ENCODE measurements at places on chromosomes 5 and 9.

DNA sequence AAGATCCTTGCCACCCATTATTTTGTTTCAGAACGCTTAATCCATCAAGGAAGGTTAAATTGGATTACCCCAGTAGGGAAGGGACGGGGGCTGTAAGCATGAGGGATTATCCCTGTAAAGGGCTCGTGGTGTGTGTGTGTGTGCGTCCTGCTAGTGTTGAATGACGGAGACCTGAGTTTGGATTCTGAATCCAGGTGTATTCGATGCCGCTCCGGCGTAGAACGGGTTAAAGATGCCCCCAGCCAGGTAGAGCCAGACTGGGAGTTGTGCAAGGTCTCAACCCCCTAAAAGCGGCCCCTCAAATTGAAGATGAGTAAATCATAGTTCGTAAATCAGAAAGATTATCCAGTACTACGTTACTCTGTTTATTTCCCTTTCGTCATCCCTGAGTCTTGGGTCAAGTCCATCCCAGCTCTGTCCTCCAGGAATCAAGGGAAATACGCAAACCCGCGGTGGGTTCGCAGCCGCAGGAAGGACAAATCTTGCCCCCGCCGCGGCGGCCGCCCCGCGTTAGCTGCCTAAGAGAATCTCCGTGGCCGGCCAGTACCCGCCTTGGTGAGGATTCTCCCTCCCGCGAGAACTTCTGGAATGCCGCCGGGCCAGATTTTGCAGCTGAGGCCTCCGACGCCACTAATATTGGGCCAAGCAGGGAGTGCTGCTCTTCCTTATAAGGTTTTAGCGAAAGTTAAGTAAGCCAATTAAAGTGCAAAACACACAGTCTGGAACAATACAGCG, 586 bp upstream of the MTAP start:
- peak; percentile 87 for DNase-seq

DNA sequence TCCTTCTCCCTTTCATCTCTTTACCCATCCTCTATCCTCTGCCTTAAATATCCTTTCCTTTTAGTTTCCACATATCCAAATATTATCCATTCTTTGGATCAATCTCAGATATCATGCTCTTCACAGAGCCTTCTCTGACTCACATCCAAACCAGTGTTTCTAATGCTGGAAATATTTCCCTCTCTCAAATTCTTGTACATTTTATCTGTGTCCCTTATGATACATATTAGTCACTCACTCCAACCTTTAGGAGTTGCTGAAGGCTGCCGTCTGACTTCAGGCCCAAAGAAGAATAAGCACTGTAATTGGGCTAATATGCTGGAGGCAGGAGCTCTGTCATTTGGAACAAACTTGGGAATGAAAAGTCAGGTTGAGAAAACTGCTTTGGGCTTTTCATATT, 156.4 kb upstream of the RUSC2 start:
- peak; percentile 64 for DNase-seq

GRCh38 chr5:122781465-122781864, 6.6 kb downstream of the SNX2 start:
- no peak for DNase-seq

- DNase-seq, result peak; percentile 77
Measured at GRCh38 chr5:173394701-173395100, 66.5 kb upstream of the STC2 start.

- peak; percentile 86 for DNase-seq
Measured at GRCh38 chr5:168404365-168404764, 81.9 kb upstream of the RARS1 start.

- no peak for DNase-seq
Measured at GRCh38 chr5:15326471-15326870, 173.5 kb upstream of the FBXL7 start.

GRCh38 chr5:55856516-55857246, 5.5 kb downstream of the IL31RA start:
- no peak for DNase-seq

- no peak for DNase-seq
Measured at GRCh38 chr9:135100725-135101410, 13.4 kb downstream of the OLFM1 start.

- no peak for DNase-seq
Measured at GRCh38 chr5:149878371-149878770, 66.2 kb downstream of the PDE6A start.

GRCh38 chr5:159215886-159216285, 6.5 kb upstream of the RNF145 start:
- DNase-seq, result no peak

DNA sequence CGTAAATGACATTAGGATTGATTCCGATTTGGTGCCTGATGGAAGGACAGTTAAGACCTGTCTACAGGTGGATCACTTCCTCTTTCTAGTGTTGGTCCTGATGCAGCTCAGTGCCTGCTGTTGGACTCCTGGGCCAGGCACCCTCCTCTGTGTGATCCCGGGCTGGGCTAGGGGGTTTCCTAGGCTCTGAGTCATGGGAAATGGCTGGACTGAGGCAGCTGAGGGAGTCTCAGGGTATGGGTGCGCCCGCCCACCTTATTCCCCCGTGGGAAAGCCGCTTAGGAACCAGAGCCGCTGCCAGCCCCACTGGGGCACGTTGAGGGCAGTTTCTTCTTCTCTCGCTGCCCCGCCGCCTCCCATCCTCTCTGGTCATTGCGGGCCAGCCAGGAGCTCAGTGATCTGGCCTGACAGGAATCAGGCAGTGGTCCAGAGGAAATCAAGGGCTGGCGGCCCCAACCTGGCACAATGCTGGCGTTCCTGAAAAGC, 12.9 kb downstream of the TCF7 start:
- DNase-seq, result no peak

- DNase-seq, result no peak
Measured at GRCh38 chr9:34884747-34885189, 73.3 kb upstream of the PHF24 start.

DNA sequence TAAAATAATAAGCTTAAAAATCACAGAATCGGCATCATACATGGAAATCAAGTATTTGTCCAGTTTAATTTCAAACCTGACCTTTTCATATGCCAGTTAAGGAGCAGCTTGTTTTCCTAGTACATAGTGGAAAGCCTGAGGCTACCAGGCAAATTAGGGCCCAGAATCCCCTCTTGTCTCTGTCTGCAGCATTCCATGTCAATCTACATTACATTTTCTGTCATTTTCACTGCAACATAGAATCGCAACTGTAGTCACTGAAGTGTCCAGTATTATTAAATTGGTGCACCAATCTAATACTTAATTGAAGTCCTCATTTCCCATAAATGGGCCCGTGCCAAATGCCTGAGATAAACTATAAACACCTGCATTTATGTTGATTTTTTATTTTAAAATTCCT, 1352.2 kb upstream of the ACO1 start:
- DNase-seq, result no peak

DNA sequence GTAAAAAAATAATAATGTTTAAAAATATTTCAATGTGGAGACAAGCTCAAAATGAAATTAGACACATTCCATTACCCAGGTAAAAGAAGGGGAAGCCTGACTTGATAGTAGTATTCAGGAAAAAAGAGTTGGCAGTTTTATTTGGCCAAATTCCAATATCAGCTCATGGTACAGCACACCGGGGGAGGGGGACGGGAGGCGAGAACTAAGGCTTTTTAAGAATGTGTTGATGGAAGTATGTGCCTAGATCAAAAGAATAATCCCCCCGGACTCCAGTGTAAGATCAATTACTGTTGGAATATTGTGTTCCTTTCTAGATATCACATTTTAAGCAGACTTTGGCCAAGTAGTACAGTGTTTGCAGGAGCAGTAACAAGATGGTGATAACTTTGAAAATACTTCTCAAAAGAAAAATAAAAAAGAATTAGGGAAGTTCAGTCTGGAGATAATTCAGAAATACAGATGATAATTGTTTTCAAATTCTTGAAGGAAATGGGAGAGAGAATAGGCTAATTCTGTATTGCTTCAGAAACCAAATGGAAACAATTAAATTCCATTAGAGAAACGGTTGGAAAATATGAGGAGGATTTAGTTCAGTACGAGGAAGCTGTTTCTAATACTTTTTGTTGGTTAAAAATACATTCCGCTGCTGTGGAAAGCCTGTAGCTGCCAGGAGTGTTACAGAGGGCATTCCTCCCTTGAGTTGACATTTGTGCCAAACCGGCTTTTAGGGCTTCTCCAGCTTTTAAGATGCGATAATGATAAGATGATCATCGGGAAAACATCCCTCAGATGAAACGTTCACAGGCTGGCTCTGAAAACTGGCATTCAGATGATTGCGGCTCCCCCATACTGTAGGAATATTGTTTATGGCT, 98.1 kb upstream of the ERBIN start:
- peak; percentile 75 for DNase-seq

DNA sequence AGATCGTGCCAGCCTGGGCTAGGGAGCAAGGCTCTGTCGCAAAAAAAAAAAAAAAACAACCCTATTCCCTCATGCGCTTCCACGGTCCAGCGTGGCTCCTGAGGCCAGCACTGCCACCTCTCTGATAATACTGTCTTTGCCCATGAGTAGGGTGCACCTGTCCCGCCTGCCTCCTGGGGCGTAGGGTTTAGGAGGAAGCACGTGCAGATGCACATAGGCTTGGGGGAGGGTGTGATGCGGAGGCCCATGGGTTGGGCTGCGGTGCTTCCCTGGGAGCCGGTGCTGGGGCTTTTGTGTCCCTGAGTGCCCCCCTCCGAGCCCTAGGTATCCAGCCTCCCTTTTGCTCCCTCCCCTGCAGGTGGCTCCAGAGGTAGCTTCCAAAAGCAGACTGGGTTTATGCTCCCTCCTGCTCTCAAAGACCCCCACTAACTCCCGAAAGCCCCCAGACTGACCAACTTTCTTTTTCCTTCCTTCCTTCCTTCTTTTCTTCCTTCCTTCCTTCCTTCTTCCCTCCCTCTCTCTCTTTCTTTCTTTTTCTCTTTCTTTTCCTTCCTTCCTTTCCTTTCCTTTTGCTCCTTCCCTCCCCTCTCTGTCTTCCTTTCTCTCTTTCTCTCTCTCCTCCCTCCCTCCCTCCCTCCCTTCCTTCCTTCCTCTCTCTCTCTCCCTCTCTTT, 12.8 kb downstream of the FGFR4 start:
- no peak for DNase-seq

DNA sequence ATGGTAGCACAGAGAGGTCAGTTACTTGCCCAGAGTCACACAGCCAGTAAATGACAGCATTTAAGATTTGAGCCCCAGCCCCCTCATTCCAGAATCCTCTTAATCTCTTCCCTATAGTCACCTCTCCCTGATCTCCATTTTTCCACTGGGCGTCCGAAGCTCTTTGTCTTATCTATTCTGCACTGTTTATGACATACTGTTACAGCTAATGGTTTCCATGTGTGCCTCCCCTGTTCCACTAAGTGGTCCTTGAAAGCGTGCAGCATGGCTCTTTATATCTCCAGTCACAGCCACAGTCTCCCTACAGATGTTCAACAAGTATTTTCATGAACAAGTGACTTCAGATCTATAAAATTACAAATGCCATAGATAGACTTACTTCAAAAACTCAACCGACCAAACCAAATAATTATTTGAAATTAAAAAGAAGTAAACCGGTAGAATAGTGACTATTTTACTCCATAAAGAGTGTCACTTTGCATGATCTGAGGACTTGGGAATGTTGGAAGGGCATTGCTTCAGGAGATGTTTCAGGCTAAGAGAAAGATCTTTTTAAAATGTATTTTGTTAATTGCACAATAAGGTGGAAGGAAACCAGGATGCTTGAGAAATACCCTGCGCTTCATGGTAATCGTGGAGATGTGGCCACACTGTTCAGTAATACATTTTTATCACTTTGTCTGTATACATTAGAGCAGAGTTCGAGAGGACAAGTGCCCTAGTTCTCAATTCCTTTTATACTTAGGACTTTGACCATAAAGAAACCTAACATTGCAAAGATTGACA, 237.2 kb downstream of the FBXL7 start:
- DNase-seq, result peak; percentile 50

GRCh38 chr5:160467555-160468362, 46.1 kb downstream of the PTTG1 start:
- DNase-seq, result peak; percentile 70

GRCh38 chr9:101480386-101480785, 44.8 kb upstream of the ALDOB start:
- no peak for DNase-seq

DNA sequence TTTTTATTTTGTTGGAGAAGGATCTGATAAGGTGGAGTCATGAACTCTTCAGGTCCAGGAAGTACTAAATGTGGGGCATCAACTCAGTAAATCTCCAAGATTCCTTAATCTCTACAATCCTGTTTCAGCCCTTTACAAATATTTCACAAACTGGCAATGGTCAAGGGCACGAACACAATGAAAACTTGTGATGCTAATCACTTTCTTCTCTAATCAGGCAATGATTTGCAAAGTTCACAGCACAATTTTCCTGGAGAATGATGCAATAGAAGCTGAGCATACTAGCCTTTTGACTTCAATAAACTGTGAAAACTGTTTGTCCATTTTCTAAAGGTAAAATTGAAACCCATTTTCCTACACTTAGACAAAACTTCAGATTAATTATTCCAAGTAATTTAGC, 16.9 kb downstream of the GDF9 start:
- no peak for DNase-seq

DNA sequence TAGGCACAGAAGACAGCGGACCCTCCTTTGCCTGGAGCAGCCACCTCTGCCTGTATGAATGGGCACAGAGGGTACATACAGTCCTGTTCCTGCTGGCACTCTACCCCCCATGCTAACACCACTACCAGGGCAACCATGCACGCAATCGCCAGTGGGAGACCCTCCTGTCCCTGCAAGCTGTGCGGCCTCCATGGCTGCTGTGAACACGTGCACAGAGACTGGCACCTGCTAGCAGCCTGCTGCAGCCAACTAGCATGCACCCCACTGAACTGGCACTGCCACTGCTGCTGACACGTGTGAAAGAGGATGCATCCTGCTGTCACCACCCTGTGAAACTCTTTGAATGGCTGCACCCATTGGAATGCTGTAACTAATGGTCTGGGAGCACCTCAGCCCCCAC, 885.2 kb upstream of the ARRDC3 start:
- DNase-seq, result no peak

DNA sequence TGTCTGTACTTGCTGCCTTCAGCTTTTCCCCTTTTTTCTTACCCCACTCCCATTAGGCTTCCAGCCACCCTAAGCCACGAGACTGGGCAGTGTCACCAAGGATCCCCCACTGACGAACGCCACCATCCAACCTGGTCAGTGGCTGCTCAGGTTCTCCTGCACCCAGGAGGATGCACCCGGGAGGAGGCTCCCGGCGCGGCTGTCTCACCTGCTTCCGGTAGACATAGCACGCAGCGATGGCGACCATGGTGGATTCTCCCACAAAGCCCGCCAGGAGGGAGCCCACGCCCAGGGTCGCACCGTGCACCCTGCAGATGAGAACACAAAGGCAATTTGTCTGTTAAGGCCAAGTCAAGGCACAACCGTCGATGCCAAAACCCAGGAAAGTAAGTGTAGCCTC, 48.1 kb downstream of the OTULIN start:
- DNase-seq, result no peak
